ENCODE measurements at places on chromosomes 16 and 17. TPM values are rescaled to one million over a fixed set of nuclear protein-coding genes. Genes with fewer than 3 reads are reported as not detected.

Gene CHST5
- polyA plus RNA-seq: not detected

Gene KRTAP1-5
- 134 TPM for polyA plus RNA-seq

Gene KRT32
- polyA plus RNA-seq: not detected

Gene TBC1D3C
- polyA plus RNA-seq: not detected

Gene GFAP
- polyA plus RNA-seq: 0.52 TPM

Gene IL34
- 0.15 TPM for polyA plus RNA-seq

Gene ZNHIT3
- polyA plus RNA-seq: 52.0 TPM
